ENCODE measurements at places on chromosomes 7 and 10.

DNA sequence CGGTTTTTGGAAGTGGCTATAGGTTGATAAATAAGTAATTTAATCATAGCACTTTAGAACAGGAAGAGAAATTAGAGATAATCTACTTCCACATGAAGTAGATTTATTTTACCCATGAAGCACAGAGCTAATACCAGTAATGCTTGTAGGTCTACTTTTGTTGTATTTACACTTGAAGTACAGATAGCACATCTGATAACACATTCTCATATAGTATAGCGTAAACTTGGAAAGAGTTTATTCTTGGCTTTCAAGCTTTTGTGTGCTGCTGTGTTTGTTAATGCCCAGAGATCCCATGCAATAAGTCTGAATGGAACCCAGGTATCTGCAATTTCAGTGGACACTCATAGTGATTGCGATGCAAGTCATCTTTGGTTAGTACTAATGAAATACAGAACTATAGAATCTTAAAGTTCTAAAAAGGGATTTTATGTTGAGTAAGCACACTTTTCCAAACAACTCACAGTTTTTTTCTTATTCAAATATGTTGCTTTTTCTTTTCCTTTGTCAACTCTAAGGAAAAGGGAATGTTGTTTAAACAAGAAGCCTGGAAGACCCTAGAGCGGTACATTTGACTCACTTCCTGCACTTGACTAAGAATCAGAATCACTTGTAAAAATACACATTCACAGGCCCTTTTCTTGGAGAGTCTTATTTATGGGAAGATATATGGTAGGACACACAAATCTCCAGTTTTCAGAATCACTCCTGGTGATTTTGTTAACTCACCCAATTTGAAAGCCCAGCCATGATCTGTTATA, 105.8 kb downstream of the GNAI1 start:
- DNase-seq, result no peak

GRCh38 chr10:132360766-132361447, 28.9 kb downstream of the LRRC27 start:
- peak; percentile 26 for DNase-seq

DNA sequence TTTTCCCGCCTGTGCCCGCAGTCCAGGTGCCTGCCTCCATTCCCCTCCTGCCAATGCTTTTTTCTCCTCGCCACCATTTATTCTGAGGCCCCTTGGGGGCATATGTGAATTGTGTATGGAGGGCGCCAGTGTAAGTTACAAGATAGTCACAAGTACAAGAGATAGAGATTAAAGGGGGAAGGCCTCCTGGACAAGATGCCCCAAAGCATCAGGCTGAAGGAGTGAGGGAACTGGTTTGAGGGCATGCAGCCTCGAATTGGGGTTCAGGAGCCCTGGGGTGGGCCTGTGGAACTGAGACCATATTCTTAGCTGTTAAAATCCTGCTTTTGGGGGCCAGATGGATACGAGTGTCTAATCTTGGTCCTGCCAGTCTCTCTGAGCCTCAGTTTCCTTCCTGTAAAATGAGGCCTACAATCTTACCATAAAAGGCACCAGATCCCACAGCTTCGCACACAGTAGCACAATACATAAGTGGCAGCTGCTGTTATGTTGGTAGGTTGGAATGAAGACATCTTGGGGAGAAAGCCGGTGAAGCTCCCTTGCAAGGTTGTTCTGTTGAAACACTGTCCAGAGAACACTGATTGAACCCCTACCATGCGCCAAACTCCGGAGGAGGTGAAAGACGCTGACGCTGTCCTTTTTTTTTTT, 545 bp upstream of the COMTD1 start:
- DNase-seq, result no peak

- DNase-seq, result peak; percentile 3
Measured at GRCh38 chr10:20858292-20859124, 38.6 kb downstream of the NEBL start.

- DNase-seq, result no peak
Measured at GRCh38 chr7:155355745-155356144, 58.1 kb downstream of the INSIG1 start.

- DNase-seq, result no peak
Measured at GRCh38 chr10:3622845-3623621, 162.0 kb downstream of the KLF6 start.

GRCh38 chr10:23280419-23281043, 64.1 kb downstream of the C10orf67 start:
- no peak for DNase-seq

GRCh38 chr10:6151087-6151977, 51.4 kb upstream of the PFKFB3 start:
- DNase-seq, result no peak

GRCh38 chr10:129465796-129466702, 992 bp upstream of the MGMT start:
- no peak for DNase-seq

GRCh38 chr10:79982362-79982800, 33.5 kb upstream of the SFTPD start:
- no peak for DNase-seq

- no peak for DNase-seq
Measured at GRCh38 chr7:2110610-2111396, 121.9 kb downstream of the MAD1L1 start.

DNA sequence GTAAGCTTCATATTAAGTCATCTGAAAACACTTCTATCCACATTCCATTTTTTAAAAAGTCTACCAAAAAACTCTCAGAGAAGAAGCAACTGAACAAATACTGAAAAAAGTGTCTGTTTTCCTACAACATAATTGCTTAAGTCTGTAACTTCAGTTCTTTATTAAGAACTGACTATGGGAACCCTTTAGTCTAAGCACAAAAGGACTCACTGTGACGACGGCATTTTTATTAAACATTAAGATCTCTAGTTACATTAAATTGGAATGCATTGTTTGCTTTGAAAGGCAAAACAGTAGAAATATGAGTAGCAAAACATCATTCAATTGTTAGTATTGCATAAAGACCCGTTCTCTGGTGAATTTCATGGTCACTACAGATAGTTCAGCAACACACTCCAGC, 5.8 kb upstream of the FAM3C start:
- DNase-seq, result no peak

DNA sequence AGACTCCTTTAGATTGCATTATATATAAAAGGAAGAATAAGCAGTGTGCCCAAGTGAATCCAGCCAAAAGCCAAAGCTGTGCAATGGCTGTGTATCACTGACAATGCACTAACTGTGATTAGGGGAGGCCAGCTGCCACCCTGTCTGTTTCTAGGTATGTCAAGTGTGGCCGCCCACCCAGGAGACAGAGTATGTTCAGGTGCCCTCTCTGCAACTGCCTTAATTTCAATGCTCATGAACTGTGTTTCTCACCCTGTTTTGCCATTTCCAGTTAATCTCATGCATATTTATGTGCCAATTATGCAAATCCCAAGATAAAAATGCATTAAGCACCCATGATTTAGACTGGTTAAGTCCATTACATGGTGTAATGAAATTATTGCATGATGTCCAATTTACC, 159.4 kb downstream of the FRMD4A start:
- DNase-seq, result no peak

DNA sequence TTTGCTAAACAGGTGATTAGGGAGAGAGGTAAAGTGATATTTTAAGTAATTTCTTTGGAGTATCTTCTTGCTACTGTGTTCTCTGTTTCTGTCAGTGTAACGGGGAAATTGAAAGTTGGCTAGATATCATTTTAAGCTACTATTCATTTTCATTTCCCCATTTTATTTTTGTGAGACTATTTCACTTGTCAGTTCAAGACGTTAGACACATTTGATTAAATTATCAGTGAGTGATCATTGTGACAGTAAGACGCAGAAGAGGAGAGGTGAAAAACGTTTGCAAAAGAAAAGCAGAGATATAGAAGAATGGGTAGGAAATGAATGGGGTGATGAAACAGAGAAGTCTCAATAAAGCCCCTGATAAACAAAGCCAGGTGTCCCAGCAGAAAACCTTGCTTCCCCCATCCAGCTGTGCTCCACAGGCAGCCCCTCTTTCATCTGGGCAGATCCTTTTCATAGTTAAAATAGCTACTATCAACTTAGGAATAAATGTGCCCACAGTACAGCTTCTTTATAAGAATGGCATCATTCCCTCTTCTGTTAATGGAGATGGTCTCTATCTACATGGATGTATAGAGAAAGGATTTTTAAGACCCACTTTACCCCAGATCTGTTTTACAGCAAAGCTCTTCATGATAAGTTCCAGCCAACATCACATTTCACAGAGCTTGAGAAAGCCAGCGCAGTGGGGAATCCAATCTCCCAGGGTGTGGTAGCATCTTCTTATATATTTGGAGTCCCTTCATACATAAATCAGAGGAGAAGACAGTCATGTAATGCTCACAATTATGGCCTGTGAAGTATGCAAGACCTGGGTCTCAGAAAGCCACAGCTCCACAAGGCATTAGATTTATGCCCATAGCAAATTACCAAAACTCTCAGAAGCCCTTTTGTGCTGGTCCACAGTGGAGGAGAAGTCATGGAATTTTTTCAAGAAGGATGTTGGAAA, 138.1 kb upstream of the ITGB1 start:
- DNase-seq, result no peak

DNA sequence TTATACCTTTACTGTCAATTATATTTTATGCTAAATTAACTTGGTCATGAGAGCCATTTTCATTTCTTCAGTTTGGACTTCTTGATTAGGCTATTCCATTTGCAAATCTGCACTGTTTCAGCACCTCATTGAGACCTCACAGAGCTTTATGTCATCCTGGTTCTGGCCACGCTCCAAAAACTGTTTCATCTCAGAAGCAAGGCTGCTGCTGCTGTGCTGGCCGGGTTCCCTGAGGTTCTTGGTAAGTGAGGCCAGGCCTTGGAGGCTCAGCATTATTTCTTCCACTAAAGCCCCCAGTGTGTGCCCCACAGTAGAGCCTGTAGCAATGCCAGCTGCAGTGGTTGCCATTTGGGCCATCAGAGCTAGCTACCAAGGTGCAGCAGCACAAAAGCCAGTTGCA, 7.8 kb upstream of the ZNF485 start:
- no peak for DNase-seq

- no peak for DNase-seq
Measured at GRCh38 chr7:84251277-84251781, 56.7 kb upstream of the SEMA3A start.

DNA sequence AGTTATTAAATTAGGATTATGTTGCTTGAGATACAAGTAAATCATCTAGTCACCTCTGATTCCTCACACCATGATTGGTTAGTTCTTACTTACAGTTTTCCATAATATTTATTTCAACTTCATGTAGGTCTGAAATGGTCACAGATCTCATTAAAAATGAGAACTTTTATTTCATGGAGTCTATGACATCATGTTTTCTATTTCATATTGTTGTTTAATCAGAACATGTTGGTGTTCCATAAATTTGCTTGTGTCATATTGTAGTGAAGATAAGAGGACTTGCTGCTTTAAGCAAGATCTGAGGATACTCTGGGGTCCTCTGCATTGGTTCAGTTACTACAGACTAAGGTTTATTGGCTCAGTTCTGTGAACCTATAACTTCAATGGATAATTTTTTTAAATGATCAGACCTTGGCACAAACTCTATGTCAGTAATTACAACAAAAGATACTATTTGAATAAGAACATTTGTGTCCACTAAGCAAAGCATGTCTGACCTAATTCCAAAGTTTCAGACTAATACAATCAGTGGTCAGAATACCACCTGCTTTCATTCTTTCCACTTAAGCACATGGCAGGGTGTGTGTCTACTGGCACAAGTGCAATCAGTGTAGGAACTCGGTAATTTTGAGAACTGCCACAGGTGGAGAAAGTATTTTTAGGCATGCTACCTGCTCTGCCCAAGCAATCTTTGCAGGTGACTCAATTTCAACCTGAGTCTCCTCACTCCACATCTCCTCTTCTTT, 68.5 kb downstream of the CCDC71L start:
- no peak for DNase-seq

DNA sequence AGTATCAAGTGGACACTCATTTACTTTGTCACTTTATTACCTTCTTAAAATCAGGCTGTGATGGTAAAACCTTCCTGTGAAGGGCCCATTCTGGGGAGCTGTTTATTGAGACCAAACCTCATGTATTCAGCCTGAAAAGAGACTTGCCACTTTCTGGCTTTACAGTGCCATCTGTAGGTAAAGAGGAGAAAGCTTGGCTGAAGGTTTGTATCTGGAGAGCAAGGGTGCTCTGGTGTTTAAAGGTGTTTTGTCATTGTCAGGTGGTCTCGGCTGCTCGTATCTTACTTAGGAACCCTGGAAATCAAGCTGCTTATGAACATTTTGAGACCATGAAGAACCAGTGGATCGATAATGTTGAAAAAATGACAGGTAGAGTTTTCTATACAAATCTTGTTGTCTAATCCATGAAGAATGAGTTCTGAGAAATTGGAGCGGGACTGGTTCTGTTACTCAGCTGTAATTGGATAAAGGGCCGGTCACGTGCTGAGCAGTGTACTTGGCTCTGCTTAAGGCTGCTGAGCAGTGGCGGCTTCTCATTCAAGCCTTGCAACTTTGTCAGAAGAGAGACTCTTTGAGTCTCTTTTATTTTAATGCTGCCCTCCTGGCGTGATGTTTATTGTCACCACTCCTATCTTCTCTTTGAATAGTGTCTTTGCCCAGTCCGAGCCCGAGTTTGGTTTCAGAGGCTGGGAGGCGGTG, 46.9 kb downstream of the AP3M1 start:
- DNase-seq, result no peak

DNA sequence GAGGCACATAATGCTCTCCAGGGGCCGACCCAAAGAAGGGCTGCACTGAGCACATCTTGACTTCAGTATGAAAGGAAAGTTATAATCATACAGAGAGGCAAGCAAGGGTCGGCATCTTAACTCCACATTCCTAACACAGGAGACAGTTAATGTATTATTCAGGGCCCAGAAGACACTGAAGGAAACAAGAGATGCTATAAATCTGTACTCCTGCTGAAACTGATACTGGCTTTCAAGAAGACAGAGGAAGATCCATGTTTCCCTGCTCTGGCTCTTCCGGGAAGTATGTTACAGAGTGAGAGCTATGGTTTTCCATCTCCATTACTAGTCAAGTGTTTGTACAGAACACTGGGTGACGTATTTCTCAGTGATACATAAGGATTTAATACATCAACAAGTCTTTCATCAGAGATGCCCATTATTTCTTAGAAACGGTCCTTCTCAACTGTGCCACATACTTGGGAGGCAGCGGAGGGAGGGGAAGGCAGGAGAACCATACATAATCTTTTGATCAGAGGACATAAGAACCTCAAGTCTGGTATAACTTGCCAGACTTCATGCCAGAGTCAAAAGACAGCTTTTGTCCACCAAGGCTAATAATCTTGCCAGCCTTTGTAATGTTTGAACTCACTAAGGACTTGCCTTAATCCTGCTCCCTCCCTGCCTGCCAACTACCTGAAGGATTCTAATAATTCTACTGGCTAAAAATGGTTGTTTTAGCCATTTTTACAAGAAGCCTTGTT, 58.1 kb downstream of the ENO4 start:
- DNase-seq, result no peak

DNA sequence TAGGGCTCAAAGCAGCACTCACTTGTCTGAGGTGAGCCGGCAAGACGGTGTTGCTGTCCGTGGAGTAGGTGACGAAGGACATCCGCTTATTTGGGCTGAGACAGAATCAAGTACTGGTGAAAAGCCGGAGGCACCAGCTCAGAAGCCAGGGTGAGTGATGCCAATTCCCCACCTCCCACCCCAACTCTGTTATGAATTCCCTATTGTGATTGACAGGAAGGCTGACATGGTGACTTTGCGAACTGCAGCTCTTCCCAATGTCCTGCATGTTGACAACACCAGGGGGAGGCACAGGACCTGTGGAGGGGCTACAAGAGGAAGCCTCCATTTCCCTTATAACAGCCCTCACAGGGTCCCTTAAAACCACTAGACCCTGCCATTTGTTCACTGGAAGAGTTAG, 52.3 kb upstream of the MSMB start:
- no peak for DNase-seq

GRCh38 chr10:109665321-109665720, 258.0 kb downstream of the XPNPEP1 start:
- DNase-seq, result no peak

Data from RWPE1 (cell line).